Mononuclear cell (primary cell): ENCODE measurements at places on chromosomes 3 and 15. TPM values are rescaled to one million over a fixed set of nuclear protein-coding genes. Genes with fewer than 3 reads are reported as not detected.

Gene GOLGA8O
- 3.7 TPM for total RNA-seq

Gene RTP1
- total RNA-seq, result not detected

Gene PIERCE2
- 0.31 TPM for total RNA-seq

Gene ARL14
- total RNA-seq, result not detected

Gene ZNF502
- 1.6 TPM for total RNA-seq

Gene IQCB1
- 58.9 TPM for total RNA-seq

Gene CFAP91
- 0.21 TPM for total RNA-seq

Gene EFCC1
- 0.10 TPM for total RNA-seq
